T-helper 2 cell treated with Interferon-gamma antibody and Interleukin-4, amounts not matched to agents 100 ng/mL and 5 ng/mL, for 36 hours (primary cell): ENCODE measurements at places on chromosomes 11 and 22. TPM values are rescaled to one million over a fixed set of nuclear protein-coding genes. Genes with fewer than 3 reads are reported as not detected.

Gene AIFM3
- total RNA-seq = 0.36 and 0.41 TPM in 2 replicates

Gene ZNF214
- total RNA-seq = not detected in 2 replicates

Gene CALCA
- not detected in 2 replicates for total RNA-seq

Gene TRIM64C
- total RNA-seq = not detected in 2 replicates

Gene PKNOX2
- not detected in 2 replicates for total RNA-seq

Gene NXPE1
- not detected in 2 replicates for total RNA-seq

Gene FAM181B
- total RNA-seq = not detected in 2 replicates

Gene ELMOD1
- total RNA-seq = not detected in 2 replicates

Gene GPR83
- total RNA-seq = 0.09 and 0.11 TPM in 2 replicates

Gene LDLRAD3
- total RNA-seq = 1.0 and 1.1 TPM in 2 replicates

Gene PAMR1
- not detected in 2 replicates for total RNA-seq

Gene MYEOV
- not detected in 2 replicates for total RNA-seq

Gene PHLDB1
- total RNA-seq = 0.34 and 0.36 TPM in 2 replicates

Gene OR52D1
- total RNA-seq = not detected in 2 replicates

Gene SELENOM
- 2.8 and 5.8 TPM in 2 replicates for total RNA-seq

Gene COX8A
- 382 and 383 TPM in 2 replicates for total RNA-seq

Gene SLC25A1
- total RNA-seq = 42.6 and 45.4 TPM in 2 replicates

Gene MMP27
- total RNA-seq = not detected in 2 replicates

Gene DEFB131B
- not detected in 2 replicates for total RNA-seq

Gene SMC1B
- 0.66 and 0.68 TPM in 2 replicates for total RNA-seq

Gene ARFGAP3
- total RNA-seq = 36.9 and 38.0 TPM in 2 replicates

Gene PLEKHB1
- total RNA-seq = 3.4 and 5.2 TPM in 2 replicates

Gene EFEMP2
- total RNA-seq = 5.4 and 7.2 TPM in 2 replicates

Gene GTPBP1
- total RNA-seq = 74.4 and 78.8 TPM in 2 replicates

Gene OR4D6
- not detected in 2 replicates for total RNA-seq

Gene CD248
- total RNA-seq = 0.09 and 0.18 TPM in 2 replicates

Gene ZBTB16
- total RNA-seq = 11.9 and 13.7 TPM in 2 replicates

Gene TMEM86A
- total RNA-seq = 0.52 and 1.1 TPM in 2 replicates

Gene CRYBB1
- not detected in 2 replicates for total RNA-seq

Gene VSIG2
- total RNA-seq = 0.18 TPM in 1 of 2 replicates, not detected in the other

Gene KCNJ11
- total RNA-seq = 1.5 and 2.0 TPM in 2 replicates

Gene CCDC116
- total RNA-seq = 0.23 and 0.66 TPM in 2 replicates

Gene MB
- 0.36 and 0.68 TPM in 2 replicates for total RNA-seq

Gene ARHGAP8
- total RNA-seq = 0.50 and 0.52 TPM in 2 replicates

Gene ROBO4
- total RNA-seq = 0.11 and 0.20 TPM in 2 replicates

Gene TCN1
- total RNA-seq = not detected in 2 replicates

Gene SLC15A3
- total RNA-seq = 0.86 and 1.2 TPM in 2 replicates
